Activated T-cell treated with anti-CD3 and anti-CD28 coated beads, Interleukin-2, amount 50 U/mL, for 48 hours (primary cell): ENCODE measurements at places on chromosomes 12 and 14.

- no peak for DNase-seq
Measured at GRCh38 chr12:43108656-43109055, 443.3 kb downstream of the ADAMTS20 start.

GRCh38 chr14:88746052-88746451 is 46.7 kb downstream of the EML5 start:
- no peak for DNase-seq

GRCh38 chr12:113340061-113340460 is 5.2 kb upstream of the SLC8B1 start:
- no peak for DNase-seq

DNA sequence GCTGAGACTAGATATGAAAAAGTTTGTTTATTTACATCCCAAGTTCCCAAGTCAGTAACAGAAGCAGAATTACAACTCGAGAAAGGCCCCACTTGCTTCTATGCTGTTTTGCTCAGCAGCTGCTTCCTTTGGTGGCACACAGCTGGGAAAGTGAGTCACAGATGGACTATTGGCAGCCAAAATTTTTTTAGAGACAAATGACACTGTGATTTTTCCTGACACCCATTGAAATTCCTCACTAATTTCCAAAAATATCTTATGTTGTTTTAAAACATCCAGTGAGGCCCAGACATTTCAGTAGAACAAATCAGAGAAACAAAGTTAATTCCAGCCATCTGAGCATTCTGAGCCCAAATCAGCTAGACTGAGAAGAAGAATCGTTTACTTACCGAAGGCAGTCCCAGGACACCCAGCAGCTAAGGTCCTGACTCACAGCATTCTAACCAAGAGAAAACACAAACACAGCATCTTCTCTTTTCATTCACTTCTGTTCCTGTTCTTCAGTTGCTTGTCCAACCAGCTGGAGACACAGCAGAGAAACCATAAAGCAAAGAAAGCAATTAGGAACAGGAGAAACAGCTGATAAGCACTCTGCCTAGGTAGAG is 188.3 kb downstream of the DAD1 start:
- DNase-seq = no peak

- no peak for DNase-seq
Measured at GRCh38 chr14:52888159-52888558, 62.7 kb downstream of the FERMT2 start.

GRCh38 chr12:55933799-55934742 is 3.1 kb downstream of the DGKA start:
- no peak for DNase-seq

DNA sequence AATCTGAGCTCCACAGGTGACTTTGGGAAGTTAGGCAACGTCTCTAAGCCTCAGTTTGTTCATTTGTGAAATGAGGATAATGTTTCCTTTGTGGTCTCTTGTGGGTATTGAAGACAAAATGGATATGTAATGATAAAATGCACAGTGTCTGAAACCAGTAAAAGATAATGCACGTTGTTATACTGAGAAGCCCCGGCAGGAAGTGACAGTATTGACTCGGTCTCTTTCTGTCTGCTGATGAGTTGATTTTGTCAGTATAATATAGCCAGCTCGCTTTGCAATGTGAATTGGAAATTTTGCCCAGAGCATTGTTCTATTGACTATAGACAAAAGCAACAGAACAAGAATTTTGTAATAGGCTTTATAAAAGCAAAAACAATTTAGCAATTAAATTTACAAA is 49.2 kb upstream of the SLC38A1 start:
- DNase-seq = no peak

GRCh38 chr14:77212943-77213678 is 31.5 kb downstream of the TMEM63C start:
- peak; percentile 69 for DNase-seq

- no peak for DNase-seq
Measured at GRCh38 chr12:8780389-8780788, 42.0 kb upstream of the A2ML1 start.

- DNase-seq = no peak
Measured at GRCh38 chr14:24852312-24853060, 197.5 kb downstream of the STXBP6 start.

DNA sequence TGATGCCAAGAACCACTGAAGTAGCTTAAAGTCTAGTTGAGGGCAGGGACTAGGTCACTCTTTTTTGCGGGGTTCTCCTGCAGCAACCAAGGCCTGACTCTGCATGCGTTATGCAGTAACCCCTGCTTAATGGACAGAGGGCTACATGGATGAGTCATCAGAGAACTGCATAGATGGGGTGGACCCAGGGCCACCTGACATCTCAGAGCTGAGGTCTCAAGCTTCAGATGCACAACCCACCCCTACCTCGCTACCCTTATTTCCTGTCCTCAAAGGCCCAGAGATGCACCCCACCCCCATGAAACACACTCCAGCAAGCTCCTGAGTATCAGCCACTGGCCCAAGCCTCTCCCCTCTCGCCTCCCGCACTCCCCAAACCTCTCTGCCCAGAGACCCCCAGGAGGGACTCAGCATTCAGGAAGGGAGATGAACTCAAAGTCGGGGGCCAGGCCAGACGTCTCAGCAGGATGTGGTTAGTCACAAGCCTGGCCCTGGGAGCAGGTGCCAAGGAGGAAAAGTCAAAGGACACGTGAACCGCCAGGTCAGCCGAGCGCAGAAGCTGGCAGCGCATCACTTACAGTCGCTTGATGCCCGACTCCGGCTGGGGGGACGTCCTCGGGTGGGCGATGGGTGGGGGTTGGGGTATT is 25.8 kb downstream of the SNRNP35 start:
- peak; percentile 28 for DNase-seq

- DNase-seq = no peak
Measured at GRCh38 chr12:25186038-25186787, 8.7 kb downstream of the DNAI7 start.

DNA sequence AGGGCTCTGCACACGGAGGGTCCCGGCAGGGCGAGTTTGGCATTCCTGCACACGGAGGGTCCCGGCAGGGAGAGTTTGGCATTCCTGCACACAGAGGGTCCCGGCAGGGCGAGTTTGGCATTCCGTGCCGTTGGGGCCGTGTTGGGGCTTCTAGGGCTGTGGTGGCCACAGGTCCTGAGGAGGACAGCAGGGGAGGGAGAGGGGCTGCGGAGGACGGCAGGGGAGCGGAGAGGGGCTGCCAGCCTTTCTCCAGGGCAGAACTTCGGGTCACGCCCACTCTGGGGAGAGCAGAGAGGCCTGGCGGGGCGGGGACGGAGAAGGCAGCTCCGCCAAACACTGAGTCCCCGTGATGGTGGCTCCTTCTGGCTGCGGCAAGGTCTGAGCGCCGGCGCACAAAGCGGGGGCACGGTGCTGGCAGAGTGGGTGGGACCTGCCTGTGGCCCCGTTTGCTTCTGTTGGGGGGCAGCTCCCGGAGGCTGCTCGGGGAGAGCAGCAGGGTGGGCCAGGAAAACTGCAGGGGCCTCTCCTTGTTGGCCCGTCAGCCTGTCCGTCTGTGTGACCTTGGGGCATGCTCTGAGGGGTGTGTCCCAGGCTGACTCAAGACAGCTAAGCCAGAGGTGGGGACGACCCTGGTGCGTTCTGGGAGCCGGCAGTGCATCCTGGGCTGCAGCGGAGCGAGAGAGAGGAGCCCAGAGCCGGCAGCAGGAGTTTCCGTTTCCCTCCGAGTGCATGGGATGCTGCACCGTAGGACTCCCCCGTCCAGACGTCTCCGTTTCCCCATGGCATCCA is 60.2 kb downstream of the LRCOL1 start:
- no peak for DNase-seq

GRCh38 chr12:27508736-27509431 is 15.1 kb upstream of the PPFIBP1 start:
- DNase-seq = no peak

- DNase-seq = no peak
Measured at GRCh38 chr14:45065540-45065939, 18.4 kb upstream of the PRPF39 start.

DNA sequence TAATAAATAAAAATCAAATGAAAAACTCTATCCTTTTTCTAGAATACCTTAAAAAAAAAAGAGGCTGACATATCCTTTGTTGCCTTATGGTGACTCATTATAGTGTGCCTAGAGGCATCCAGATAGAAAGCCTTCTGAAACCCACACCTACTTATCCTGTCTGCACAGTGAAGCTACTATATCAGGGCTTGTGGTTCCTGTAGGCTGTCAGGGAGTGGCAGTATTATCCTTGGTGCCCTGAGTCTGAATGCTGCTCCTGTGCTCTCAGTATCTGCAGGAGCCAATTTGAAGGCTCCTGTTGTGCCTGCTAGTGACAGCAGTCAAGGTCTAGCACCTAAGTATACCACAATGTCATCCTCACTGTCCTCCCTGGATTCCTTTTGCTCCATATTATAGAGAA is 168.4 kb upstream of the AVPR1A start:
- DNase-seq = no peak

DNA sequence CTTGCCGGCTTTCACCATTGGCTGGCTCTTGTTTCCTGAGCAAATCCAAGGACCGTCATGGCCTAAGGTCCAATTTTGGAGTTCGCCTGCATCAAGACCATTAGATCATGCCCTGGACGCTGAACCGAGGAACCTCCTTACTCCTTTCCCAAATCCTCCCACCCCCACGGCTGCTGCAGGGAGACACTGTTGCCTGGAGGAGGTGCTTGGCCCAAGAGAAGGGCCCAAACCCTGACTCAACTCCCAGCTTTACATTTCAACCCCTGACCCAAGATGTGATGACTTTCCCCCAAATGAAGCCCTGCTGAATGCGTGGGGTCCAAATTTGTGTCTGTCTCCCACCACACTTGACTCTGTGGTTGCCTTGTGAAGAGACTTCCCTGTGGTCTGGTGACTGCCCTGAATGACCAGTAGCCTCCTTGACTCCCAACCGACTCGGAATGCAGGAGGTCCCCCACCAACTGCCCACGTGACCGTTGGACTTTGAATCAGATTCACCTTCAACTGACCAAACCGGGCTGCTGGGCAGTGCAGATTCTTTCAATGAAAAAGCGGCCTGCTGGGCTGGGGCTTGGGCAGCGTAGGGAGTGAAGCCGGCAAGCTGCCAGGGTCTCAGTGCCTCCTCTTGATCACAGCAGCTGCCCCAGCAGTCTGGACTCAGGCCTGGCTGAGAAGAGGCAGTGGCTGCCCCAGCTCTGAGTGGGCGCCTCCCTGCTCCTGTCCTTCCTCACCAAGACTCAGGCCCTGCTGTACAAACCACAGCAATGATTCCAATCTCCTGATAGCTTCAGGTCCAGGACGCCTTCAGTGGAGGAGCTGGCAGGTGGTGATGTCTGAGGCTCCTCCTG is 46.7 kb upstream of the OASL start:
- no peak for DNase-seq

- DNase-seq = no peak
Measured at GRCh38 chr14:58947814-58948445, 240.5 kb upstream of the DAAM1 start.

DNA sequence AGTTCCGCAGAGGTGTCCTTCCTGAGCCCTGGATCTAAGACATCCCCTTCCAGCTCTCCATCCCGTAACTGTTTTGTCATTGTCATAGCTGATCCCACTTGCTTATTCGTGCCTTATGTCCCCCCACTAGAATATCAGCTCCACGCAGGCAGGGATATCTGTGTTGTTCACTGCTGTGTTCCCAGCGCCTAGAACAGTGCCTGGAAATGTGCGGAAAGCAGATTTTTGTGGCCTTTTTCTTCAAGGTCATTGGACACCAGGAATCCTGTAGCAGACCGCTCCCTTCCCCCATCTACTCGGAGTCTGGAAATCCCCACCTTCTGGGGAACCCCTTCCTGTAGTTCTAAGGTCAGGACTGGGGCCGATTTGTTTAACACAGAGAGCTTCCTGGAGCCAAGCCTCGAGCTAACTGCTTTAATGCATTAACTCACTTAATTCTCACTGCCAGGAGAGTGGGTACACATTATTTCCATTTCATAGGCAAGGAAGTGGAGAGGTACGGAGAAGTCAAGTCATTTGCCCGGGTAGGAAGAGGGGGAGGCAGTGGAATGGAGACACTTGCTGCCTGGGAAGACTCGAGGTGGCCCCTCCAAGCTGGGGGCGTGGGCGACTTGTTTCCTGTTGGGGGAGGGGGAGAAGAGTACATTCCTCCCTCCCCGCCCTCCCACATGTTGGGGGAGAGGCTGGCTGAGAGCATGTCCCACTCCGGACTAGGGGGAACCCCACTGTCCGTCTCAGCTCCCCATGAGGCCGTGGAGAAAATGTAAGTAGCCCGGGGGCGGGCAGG is 1.2 kb upstream of the SH2B3 start:
- DNase-seq = peak; percentile 84

GRCh38 chr14:73441286-73441685 is 17.1 kb downstream of the NUMB start:
- no peak for DNase-seq

GRCh38 chr14:61331992-61332657 is 10.7 kb downstream of the PRKCH start:
- DNase-seq = no peak

GRCh38 chr14:76354310-76354709 is 21.6 kb upstream of the ESRRB start:
- DNase-seq = no peak

DNA sequence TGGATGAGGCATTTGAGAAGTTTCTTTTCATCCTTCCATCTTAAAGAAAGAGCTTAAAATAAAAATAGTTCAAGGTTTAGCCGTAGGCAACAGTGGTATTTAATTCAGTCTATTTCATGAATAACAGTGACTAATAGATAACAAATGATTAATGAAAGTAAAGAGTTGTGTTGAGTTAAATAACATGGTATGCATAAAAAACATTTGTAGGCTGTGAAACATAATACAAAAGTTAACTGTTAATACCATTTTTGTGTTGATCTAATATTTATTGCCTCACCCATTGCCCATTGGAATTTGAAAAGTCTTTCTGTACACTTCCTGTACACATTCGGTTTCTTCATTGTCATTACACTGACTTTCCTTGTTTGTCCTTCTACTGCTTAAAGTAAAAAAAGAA is 108.6 kb upstream of the PDE3A start:
- no peak for DNase-seq

DNA sequence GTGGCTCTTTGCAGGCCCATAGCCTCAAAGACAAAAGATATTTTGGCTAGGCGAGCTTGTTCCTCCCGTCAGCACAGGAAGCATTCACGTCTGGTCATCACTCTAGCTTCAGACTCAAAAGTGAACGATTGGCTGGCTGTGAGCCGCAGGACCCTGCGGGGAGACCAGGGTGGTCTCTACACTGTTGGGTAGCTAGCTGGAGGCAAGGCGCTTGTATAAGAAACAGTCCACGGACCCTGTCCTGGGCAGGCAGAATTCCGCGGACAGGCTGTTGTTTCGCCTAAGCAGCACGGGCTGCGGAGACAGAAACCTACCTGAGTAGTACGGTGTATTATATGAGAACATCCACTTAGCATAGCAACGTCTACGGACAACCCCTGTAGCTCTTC is 29.6 kb downstream of the WBP11 start:
- no peak for DNase-seq

DNA sequence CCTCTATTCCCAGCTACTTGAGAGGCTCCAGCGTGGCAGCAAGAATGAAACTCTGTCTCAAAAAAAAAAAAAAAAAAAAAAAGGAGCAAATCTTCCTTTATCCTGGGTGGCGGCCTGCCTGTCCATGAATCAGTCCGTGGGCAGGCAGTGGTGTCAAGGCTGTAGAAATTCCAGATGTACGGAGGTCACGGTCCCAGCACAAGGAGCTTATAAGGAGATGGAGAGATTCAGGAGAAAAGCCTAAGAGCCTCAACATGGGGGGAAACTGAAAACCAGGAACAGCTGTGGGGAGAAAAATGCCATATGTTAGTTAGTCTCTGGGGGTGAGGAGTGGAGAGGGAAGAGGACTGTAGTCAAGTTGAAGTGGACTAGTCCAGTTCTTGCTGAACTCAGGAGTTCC is 130.5 kb upstream of the CRY1 start:
- no peak for DNase-seq
